NCI-H187 treated with DMSO at 0.1 percent for 48 hours (cell line): ENCODE measurements at places on chromosomes 1 and 21.
A peak's percentile ranks its signal among the peaks of the same experiment; 100 is the strongest.

GRCh38 chr1:227794817-227795192 lies 20.7 kb upstream of the PRSS38 start:
- DNase-seq = no peak

GRCh38 chr1:91700771-91701471 lies 185.0 kb downstream of the TGFBR3 start:
- DNase-seq = no peak

DNA sequence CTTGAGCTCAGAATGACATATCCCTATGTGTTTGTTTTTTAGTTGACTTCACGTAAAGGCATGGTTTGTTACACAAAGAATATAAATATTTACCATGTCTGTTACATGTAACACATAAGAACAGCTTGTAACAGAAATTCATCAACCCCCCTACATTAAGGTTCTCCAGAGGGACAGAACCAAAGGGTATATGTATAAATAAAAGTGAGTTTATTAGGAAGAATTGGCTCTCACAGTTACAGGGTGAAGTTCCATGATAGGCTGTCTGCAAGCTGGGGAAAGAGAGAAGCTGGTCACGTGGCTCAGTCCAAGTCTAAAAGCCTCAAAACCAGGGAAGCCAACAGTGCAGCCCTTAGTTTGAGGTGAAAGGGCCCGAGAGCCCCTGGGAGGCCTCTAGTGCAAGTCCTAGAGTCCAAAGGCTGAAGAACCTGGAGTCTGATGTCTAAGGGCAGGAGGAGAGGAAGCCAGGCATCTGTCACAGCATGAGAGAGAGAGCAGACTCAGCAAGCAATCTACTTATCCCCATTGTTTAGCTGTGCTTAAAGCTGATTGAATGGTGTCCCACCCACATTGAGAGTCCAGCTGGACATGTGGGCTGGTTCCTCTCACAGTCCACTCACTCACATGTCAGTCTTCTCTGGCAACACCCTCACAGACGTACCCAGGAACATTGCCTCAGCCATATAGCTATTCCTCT lies 15.8 kb downstream of the THRAP3 start:
- peak; percentile 25 for DNase-seq

DNA sequence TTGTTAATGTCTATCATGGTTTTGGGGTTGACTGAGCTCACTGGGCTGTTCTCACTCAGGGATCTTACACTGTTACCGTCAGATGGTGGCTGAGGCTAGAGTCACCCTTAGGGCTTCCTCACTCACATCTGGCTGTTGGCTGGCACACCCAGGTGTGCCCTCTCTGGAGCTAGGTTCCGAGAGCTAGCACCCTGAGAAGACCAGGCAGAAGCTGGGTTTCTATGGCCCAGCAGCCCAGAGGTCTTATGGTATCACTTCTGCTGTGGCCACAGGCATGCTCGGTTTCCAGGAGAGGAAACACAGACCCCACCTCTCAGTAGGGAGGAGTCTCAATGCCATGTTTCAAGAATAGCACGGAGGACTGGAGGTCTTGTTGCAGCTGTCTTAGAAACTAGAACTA lies 20.7 kb upstream of the KIF1B start:
- DNase-seq = no peak

GRCh38 chr1:114153261-114154145 lies at the start of gene SYT6:
SYT6 (minus strand) TSS chr1:114153869; CDS start chr1:114153772, 97 bp downstream.
- no peak for DNase-seq

DNA sequence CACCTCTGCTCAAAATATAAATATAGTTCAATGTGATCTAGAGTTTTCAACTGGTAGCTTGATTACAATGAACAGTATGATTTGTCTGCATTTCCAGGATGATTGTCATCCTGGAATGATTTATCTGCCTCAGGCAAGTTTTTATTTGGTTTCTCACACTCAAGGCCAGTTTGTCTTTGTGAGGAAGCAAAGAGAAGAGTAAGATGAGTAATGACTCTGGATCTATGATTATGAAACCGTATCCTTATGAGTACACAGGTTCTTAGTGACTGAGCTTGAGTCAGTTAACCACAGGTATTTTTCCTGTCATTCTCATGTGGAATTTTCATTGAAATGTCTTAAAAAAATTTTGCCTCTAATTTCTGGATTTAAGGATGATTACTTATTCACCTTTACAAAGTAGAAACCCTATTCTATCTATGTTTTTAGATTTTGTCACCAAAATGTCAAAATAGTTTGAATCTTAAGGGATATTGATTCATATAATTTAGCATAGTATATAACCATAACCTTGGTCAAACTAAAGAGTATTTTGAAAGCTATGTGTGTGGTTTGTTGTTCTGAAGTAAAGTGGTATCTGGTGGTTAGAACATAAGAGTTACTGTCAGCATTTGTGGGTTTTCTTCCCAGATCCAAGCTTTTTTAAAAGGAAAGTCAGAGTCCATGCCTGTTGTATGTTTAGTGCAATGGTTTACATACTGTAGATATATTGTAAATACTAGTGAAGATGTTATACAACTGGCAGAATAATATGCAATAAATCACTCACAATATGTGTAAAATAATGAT lies 145.0 kb downstream of the RASAL2 start:
- DNase-seq = no peak

GRCh38 chr1:205660361-205660760 lies 19.9 kb downstream of the SLC45A3 start:
- DNase-seq = no peak

DNA sequence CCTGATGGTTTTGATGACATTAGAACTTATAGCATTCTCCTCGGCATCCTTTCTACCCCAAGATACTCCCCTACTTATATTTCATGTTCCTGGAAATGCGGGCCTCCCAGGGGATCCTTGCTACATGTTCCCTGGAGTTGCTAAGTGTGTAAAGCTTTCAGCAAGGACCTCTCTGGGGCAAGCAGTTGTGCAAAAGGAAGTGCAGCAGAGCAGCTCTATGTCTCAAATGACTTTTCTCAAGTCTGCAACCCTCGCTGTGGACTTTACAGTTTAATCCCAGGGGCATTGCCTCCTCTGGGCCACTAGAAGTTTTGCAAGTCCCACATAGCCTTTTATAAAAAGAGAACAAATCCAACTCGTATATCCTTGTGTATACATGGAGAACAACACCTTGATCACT lies 20.8 kb upstream of the MNDA start:
- DNase-seq = no peak

GRCh38 chr1:93692026-93692425 lies 10.4 kb upstream of the BCAR3 start:
- DNase-seq = no peak

GRCh38 chr1:227766015-227766634 lies 30.9 kb downstream of the SNAP47 start:
- DNase-seq = no peak

- DNase-seq = no peak
Measured at GRCh38 chr1:201786824-201787223, 42.1 kb upstream of the IPO9 start.

GRCh38 chr1:226436472-226436854 lies 28.6 kb upstream of the PARP1 start:
- no peak for DNase-seq

- DNase-seq = no peak
Measured at GRCh38 chr1:155272466-155273342, 600 bp downstream of the CLK2 start.

DNA sequence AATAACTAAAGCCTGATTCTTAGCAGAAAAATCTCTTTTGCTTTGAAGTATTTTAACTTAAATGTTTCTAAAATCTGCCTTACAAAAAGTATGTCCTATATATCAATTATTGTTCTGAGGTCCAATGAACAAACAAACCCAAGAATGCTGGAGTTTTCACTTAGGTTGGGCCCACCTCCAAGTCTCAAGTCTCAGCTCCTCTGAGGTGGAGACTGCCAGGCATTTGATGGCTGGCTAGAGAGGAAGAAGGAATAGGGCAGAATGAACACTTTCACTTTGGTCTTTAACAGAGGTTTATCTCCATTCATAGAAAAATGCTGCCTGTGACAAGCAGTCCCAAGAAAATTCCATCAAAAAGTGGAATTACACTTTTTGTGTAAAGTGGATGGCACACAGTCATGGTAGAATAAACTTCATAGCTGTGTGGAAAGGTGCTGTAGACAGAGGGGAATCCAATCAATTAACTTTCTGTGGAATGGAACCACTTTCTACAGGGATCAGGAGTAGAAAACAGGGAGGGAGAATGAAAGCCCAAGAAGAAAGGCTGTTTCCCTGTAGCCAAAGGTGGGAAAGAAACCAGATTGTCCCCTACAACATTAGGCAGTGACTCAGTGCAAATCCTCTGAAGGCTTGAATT lies 349.4 kb upstream of the RUNX1 start:
- DNase-seq = no peak

DNA sequence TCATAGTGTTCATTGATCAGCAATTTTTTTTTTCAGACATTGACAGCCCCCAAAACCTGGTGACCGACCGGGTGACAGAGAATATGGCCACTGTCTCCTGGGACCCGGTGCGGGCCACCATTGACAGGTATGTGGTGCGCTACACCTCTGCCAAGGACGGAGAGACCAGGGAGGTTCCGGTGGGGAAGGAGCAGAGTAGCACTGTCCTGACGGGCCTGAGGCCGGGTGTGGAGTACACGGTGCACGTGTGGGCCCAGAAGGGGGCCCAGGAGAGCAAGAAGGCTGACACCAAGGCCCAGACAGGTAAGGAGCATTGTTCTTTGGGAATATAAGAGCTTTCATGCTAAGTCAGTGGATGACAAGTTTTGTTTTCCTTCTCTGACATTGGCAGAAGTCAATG lies 49.3 kb downstream of the TNN start:
- DNase-seq = no peak
